Activated T-cell treated with anti-CD3 and anti-CD28 coated beads, Interleukin-2, amount 50 U/mL, for 4 hours (primary cell): ENCODE measurements at places on chromosomes 7 and 10. TPM values are rescaled to one million over a fixed set of nuclear protein-coding genes. Genes with fewer than 3 reads are reported as not detected.

Gene TDRD1
- 0.63 TPM for total RNA-seq

Gene LZTS2
- total RNA-seq: 10.2 TPM

Gene BTBD16
- total RNA-seq: not detected

Gene PDIA4
- 124 TPM for total RNA-seq

DNA sequence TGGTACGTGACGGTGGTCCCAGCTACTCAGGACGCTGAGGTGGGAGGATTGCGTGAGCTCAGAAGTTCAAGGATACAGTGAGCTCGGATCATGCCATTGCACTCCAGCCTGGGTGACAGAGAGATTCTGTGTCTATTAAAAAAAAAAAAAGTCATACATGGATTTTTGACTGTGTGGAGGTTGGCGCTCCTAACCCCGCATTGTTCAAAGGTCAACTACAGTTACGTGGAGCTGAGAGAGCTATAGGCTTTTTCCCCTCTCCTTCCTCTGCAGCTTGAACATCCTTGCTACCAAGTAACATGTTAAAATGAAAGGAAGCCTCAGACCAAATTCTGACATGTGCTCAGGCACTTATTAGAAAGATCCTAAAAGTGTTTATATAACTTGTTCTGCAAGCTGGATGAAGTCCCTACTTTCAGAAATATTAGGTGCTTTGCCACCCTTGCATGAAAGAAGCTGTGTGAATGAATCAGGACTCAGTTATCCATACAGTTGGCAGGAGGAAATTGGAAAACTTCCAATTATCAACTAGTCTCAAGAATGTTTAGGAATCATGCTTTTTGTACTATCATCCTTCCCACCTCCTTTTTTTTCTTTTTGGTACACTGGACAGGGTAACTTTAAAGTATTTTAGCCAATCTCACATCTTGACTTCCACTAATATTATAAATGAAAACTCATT is 12.5 kb upstream of the ST7 start:
- no peak for DNase-seq

DNA sequence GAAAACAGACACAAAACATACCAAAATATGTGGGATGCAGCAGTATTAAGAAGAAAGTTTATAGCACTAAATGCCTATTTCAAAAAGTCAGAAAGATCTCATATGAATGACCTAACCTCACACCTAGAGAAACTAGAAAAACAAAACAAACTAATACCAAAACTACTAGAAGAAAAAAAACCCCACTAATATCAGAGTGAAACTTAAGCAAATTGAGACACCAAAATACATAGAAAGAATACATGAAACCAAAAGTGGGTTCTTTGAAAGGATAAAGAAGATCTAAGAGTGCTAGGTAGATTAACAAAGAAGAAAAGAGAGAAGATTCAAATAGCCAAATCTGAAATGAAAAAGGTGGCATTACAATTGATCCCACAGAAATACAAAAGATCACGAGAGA is 494.1 kb downstream of the SH2D4B start:
- no peak for DNase-seq

DNA sequence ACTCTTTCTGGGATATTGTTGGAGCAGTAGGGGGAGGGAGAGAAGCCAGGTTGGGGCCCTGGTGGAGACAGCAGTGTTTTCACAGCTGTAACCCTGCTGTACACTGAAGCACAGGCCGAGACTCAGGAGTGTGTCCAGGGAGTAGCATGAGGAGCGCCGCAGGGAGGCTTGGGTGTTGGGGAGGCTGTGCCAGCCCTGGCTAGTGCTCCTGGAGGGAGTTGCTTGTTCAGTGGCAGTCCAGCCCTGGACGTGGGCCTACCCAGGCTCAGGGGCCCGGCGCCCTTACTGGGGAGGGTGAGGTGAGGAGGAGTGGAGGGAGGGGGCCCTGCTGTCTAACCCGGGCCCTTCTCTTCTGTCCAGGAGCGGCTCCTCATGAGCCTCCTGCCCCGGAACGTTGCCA is 35.9 kb downstream of the ADCY1 start:
- no peak for DNase-seq

DNA sequence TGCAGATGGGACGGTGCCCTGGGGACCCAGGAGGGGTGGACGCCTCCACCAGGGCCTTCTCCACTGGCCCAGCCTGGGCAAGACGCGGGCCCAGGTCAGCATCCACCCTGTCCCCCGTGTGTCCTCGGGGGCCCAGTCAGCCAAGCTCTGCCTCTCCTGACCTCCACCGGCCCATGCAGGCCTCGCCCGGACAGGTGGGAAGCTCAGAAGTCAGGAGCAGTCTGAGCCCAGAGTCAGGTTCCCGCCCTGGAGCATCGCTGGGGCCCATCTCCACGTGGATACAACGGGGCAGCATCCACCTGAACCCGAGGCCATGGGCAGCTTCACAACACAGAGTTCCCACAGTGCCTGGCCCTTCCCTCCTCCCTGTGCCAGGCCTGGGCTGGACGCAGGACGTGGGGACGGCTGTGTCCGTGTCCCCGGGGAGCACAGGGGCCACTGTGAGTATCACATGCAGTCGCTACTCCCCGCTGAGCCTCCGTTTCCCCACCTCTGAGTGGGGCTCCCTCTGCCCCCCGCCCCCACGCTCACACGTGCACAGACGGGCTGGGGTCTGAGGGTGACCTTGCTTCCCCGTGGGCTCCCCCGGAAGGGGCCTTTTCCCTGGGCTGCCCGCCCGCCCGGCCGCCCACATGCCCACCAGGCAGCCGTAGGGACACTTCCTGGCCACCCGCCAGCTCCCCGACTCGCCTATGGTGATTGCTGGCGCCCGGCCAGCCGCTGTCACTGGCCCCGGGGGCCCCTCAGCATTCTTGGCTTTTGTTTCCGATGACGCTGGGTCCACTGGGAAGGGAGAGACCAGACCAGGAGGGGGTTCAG is 64.3 kb downstream of the PDGFA start:
- DNase-seq: no peak

DNA sequence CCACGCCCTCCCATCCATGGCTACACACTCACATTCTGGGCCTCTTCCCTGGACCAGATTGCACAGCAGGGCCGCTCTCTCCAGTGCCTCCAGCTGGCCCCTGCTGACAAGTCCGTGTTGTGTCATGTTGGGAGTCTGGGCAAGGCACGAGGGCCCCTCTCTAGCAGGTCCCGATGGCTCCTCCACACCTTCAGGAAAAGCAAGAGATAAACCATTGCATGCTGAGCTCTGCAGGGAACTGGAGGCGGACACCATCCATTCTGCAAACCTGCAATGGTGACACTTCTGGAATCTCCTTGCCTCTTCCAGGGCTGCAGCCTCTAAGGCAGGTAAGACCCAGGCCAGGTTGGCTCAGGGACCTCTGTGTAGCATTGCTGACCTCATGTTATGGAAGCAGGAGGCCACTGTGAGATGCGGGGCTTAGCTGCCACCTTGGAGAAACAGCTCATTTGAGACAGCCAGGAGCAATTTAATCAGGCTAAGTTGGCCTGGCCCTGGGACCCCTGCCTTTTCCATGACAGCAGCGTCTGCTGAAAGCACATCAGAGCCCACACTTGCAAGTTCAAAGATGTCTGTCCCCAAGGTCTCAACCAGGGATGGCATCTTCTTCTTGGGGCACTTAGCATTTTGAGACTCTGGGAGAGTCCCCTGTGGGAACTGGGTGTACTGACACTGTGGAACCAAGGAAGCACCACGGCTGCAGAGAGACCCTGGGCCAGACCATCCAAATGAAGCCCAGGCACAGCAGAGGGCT is 34.2 kb upstream of the LEP start:
- no peak for DNase-seq

DNA sequence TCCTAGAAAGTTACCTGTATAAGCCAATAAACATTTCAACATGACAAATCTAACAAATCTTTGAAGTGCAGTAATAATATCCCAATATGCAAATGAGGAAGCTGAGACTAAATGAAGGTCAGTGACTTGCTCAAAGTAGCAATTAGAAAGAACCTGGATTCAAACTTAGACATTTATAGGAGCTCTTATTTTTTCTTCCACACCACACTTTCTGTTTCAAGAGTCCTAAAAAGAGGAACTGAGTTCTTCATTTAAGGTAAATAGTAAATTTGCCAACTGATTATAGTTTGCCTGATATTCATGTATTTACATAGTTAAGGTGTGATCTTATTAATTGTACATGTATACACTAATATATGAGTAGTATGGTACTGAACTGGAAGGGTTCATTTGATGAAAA is 44.0 kb downstream of the KLHDC10 start:
- DNase-seq: no peak

DNA sequence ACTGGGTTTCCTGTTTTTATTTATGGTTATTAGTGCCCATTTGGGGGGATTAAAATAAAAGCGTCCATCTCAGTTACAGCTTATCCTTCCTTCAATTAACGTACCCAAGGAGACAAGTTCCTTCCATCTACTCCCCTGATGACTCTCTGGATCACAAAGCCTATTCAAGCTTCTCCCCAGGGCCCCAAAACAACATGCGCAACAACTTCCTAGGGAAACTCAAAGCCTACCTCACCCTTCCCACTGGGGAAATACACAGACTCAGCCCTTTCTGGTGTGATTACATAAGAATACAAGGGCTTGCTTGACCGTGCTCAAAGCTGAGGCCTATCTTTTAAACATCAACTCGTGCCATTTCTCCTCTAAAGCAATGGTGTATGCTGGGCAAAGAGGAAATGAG is 112.4 kb downstream of the CDK6 start:
- no peak for DNase-seq

GRCh38 chr10:132005147-132005546 is 23.4 kb upstream of the BNIP3 start:
- DNase-seq: no peak

GRCh38 chr10:74114041-74114448 is 36.6 kb downstream of the AP3M1 start:
- no peak for DNase-seq

DNA sequence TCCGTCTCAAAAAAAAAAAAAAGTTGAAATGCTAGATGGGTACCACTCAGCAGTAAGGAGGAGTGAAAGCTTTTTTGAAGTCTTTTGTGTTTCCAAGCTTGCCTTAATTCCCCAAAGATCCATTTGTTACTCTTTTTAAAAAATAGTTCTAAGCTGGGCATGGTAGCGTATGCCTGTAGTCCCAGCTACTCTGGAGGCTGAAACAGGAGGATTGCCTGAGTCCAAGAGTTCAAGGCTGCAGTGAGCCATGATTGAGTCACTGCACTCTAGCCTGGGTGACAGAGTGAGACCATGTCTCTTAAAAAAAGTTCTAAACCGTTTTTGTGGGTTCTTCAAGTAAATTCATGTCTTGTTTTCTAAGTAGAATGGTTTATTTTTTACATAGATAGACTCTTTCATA is 5.3 kb downstream of the TBC1D12 start:
- no peak for DNase-seq

DNA sequence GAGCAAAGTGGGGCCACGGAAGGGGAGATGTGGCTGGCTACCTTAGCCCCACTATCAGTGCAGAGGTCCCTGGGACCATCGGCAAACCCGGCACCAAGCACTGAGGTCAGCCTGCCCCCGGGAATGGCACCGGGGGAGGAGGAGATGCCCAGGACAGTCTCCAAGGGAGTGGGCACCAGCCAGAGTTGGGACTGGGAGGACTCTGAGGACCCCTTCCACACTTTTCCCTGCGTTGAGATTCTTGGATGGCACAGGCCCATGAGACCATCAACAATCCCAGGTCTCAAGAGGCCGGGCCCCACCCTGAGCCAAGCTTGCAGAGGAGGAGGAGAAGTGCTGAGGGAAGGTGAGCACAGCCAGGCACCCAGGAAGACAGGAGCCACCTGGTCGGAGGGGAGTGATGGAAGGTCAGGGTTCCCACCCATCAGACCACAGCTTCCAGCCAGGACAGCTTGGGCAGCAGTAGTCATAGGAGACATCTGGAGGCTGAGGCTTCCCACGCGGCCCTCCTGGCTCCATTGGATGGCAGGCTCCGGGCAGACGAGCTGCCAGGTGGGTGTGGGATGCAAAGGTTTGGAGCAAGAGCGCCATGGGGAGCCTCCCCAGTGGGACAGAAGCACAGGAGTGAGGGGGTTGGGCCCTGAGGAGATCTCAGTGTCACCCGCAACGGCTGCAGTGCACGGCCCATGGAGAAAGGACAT is 2.6 kb upstream of the OPN4 start:
- no peak for DNase-seq

DNA sequence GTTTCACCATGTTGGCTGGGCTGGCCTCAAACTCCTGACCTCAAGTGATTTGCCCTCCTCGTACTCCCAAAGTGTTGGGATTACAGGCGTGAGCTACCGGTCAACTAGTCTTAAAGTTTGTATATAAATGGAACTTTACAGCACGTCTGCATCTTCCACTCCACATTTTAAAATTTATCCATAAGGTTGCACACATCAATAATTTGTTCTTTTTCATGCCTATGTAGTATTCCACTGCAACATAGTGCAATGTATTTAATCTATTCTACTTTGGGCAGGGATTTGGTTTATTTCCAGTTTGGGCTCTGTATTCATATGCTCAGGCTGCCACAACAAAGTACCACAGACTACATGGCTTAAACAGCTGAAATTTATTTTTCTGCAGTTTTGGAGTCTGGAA is 90.0 kb downstream of the NPTX2 start:
- no peak for DNase-seq

GRCh38 chr7:55575098-55575497 is 2.8 kb upstream of the VOPP1 start:
- DNase-seq: no peak

GRCh38 chr10:119668461-119668860 is 17.3 kb downstream of the BAG3 start:
- no peak for DNase-seq

DNA sequence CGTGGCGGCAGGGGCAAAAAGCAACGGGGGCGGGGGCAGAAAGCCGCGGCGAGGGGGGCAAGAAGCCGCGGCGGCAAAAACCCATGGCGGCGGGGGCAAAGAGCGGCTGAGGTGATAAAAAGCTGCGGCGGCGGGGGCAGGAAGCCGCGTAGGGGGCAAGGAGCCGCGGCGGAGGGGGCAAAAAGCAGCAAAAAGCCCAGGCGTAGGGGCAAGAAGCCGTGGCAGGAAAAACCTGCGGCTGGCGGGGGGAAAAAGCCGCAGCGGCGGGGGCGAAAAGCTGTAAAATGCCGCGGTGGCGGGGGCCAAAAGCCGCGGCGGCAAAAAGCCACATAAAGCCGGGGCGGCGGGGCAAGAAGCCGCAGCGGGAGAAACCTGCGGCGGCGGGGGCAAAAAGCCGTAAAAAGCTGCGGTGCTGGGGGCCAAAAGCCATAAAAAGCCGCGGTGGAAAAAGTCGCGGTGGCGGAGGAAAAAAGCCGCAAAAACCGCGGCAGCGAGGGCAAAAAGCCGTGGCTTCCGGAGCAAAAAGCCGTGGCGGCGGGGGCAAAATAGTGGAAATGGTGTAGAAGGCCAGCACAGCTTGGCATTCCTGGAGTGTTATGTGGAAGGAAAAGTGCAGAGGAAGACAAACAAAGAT is 487.8 kb downstream of the ZNF33B start:
- DNase-seq: no peak

DNA sequence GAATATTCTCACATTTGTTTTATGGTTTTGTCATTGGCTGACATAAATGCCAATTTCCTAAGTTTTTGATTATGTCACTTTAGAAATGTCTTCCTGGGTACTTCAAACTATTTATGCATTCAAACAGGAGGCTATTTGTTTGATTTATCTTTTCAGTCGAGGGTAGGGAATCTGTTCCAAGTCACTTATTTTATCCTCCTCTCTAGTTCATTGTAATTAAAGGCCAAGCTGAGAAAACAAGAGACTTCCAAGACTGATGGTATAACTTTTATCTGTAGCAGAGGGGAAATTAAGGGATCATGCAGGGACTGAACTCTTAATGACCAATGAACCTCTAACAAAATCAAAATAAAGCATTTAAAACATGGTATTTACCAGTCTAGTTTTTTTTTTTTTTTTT is 968.4 kb downstream of the SORCS3 start:
- no peak for DNase-seq

- no peak for DNase-seq
These were observed 57.0 kb downstream of the CC2D2B start for GRCh38 chr10:95964756-95965155.
